ENCODE measurements at places on chromosomes 3 and 15.

DNA sequence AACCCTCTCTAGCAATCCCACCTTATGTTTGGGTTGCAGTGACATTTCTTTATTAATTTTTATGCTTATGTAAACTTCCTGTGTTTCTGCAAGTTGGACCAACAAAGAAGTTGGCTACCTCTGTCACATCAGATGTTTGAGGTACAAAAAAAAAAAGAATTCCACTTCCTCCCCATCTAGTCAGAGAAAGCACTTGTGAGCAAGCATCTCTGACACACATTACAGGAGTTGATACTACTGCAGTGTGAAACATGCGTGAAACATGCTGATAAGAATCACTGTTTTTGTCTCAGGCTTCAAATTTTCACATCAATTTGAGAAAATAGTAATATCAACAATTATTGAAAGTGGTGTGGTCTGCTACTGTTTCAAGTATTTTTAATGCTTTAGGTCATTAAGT is 1.3 kb downstream of the SCAANT1 start:
- H3K4me3 ChIP-seq: peak overlapping the region; percentile 85
- peak overlapping the region; percentile 88 for H3K27ac ChIP-seq
- peaks cover 26% of the 10 kb centered on the region for H3K36me3 ChIP-seq
- peaks cover 36% of the 10 kb centered on the region for H3K4me1 ChIP-seq
- DNase-seq: no peak

GRCh38 chr3:74377669-74378068 is 236.8 kb downstream of the CNTN3 start:
- H3K27me3 ChIP-seq: no peaks in the 10 kb centered on the region
- no peaks in the 10 kb centered on the region for H3K36me3 ChIP-seq
- H3K4me3 ChIP-seq: no peak overlapping the region
- no peak for DNase-seq

- H3K4me3 ChIP-seq: peak overlapping the region; percentile 23
- H3K4me1 ChIP-seq: no peaks in the 10 kb centered on the region
- peaks cover 66% of the 10 kb centered on the region for H3K27me3 ChIP-seq
- H3K27ac ChIP-seq: no peak overlapping the region
- peaks cover 2% of the 10 kb centered on the region for H3K36me3 ChIP-seq
- DNase-seq: no peak
Observed at GRCh38 chr3:128555098-128555825, 62.3 kb upstream of the GATA2 start.

- H3K4me3 ChIP-seq: peak overlapping the region; percentile 90
- H3K27me3 ChIP-seq: no peaks in the 10 kb centered on the region
- peaks cover 14% of the 10 kb centered on the region for H3K4me1 ChIP-seq
- DNase-seq: no peak
- H3K36me3 ChIP-seq: peaks cover 11% of the 10 kb centered on the region
- H3K27ac ChIP-seq: peak overlapping the region; percentile 86
Observed at GRCh38 chr3:156817646-156818272, 8.4 kb upstream of the LEKR1 start.

DNA sequence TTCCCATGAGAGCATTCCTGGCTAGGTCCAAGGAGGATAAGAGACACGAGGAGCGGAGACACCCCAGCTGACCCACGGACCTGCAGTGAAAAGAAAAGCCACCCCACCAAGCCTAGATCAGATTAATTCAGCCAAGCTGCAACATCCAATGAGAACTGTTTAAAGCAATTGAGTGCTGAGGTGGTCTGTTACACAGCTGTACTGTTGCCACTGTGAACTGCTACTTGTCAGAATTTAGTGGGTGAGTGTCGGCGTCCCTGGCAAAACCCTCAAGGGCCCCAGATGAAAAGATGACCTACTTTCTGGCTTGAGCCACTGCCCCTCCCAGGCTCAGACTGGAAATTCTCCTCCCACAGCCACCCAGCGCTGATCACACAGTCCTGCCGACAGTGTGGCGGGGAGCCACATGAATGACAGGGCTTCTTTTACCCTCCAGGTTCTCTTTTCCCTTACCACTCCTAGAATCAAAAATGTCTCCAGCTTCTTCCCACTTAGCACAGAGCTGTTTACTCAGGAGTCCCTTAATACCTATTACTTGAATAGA is 26.4 kb upstream of the KBTBD12 start:
- H3K27me3 ChIP-seq: peaks cover 69% of the 10 kb centered on the region
- no peak overlapping the region for H3K27ac ChIP-seq
- no peaks in the 10 kb centered on the region for H3K36me3 ChIP-seq
- DNase-seq: no peak

GRCh38 chr3:193980905-193981304 is 155.0 kb upstream of the HES1 start:
- H3K4me1 ChIP-seq: no peaks in the 10 kb centered on the region
- H3K27me3 ChIP-seq: peaks cover 7% of the 10 kb centered on the region
- H3K36me3 ChIP-seq: no peaks in the 10 kb centered on the region
- no peak overlapping the region for H3K4me3 ChIP-seq
- no peak overlapping the region for H3K27ac ChIP-seq

DNA sequence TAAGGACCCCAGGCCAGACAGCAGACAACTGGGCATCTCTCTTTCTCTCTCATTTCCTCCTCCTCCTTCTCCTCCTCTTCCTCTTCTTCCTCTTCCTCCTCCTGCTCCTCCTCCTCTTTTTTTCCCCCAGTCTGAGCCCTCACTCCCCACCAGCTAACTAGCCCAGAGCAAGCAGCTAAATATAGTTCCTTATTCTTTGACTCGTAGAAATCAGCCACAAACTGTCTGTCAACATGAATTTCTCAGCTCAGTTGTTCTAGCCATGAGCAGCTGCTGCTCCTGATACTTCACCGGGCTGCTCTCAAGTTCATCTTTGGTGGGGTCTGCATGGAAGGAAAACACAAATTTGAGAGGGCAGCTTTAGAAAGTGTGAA is 19.2 kb upstream of the LOXL1 start:
- H3K4me1 ChIP-seq: peaks cover 5% of the 10 kb centered on the region
- peaks cover 2% of the 10 kb centered on the region for H3K36me3 ChIP-seq

DNA sequence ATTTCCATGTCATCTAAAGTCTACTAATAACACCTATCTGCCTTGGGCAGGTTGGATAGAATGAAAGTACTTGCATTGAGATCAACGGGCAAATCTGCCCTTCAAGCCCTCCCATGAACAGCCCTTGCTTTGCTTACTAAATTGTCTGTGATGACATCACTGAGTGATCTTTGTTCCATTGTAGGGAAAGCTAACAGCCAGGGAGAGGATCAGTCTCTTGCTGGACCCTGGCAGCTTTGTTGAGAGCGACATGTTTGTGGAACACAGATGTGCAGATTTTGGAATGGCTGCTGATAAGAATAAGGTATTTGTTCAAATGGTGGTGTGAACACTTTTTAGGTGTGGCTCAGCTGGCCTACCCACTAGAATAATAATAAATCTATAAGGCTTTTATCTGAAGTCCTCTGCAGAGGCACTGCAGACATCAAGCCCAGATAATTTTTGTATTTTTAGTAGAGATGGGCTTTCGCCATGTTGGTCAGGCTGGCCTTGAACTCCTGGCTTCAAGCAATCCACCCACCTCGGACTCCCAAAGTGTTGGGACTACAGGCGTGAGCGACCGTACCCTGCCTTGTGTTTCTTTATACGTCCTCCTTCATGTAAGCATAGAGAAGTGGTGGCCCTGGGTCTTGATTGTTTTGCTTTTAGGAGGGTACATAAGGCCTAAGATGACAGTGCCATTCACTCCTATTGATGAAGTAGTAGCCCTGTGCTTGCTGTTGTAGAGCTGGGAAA is 5.7 kb downstream of the PCCB start:
- H3K4me1 ChIP-seq: peaks cover 23% of the 10 kb centered on the region
- H3K36me3 ChIP-seq: peaks cover 15% of the 10 kb centered on the region
- H3K4me3 ChIP-seq: no peak overlapping the region
- H3K27ac ChIP-seq: no peak overlapping the region
- no peak for DNase-seq

DNA sequence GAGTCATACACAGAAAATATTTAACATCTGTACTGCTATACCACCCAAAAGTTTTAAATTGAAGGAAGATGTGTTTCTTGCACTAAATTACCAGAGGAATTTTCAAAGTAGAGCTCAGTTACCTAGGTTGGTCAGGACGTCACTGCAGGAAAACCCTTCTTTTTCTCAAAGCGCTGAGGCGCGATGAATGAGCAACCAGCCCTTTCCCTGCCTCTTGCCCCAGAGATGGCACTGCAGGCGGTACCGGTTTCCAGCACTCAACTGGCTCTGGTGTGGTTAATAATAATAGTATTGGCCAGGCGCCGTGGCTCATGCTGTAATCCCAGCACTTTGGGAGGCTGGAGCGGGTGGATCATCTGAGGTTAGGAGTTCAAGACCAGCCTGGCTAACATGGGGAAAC is 49.3 kb downstream of the HES1 start:
- H3K4me1 ChIP-seq: no peaks in the 10 kb centered on the region
- H3K4me3 ChIP-seq: no peak overlapping the region
- H3K27me3 ChIP-seq: no peaks in the 10 kb centered on the region
- no peaks in the 10 kb centered on the region for H3K36me3 ChIP-seq

DNA sequence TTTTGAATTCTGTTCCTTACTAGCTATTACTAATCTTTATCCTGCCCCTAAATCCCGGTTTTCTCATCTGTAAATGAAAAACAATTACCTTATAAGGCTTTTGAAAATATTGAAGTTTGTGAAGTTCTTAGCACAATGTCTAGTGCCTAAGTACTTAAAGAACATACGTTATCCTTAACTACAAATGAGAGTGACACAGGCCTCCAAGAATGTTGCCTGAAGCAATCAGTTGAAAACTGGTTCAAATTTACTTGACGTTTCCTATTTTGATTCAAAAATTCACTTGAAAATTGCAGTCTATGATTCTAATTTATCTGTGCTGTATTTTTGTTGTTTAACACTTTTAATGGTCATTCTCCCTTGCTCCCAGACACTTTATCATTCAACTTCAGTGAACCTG is 3.2 kb downstream of the SENP7 start:
- H3K36me3 ChIP-seq: peaks cover 20% of the 10 kb centered on the region
- H3K27ac ChIP-seq: peak overlapping the region; percentile 26
- no peaks in the 10 kb centered on the region for H3K27me3 ChIP-seq
- DNase-seq: no peak
- peaks cover 32% of the 10 kb centered on the region for H3K4me1 ChIP-seq

DNA sequence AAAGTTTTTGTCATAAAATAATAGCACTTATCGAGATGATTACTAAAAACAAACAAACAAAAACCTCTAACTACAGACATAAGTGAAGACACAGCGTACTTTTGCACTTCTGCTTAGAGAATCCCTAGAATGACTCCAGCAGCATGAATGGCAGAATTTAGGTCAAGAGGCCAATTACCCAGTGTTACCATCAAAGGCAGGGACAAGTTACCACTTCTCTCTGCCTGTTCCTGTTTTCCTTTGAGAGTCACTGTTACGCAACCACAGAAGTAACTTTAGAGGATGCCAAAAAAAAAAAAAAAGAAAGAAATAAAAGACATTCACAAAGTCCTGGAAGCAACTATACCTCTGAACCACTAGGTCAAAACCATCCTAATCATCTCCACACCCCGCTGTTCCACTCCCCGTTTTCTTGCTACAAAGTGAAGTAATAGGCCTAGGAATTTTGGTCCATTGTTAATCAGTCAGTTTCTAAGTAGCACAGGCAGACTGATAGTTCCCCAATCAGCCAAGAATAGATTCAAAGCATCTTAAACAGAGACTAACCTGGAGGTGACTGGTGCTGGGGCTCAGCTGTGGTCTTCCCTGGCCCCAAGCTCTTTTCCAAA is 41.9 kb downstream of the FMN1 start:
- H3K36me3 ChIP-seq: peaks cover 1% of the 10 kb centered on the region
- no peaks in the 10 kb centered on the region for H3K27me3 ChIP-seq
- DNase-seq: no peak
- H3K4me3 ChIP-seq: no peak overlapping the region
- peaks cover 10% of the 10 kb centered on the region for H3K4me1 ChIP-seq
- H3K27ac ChIP-seq: no peak overlapping the region

DNA sequence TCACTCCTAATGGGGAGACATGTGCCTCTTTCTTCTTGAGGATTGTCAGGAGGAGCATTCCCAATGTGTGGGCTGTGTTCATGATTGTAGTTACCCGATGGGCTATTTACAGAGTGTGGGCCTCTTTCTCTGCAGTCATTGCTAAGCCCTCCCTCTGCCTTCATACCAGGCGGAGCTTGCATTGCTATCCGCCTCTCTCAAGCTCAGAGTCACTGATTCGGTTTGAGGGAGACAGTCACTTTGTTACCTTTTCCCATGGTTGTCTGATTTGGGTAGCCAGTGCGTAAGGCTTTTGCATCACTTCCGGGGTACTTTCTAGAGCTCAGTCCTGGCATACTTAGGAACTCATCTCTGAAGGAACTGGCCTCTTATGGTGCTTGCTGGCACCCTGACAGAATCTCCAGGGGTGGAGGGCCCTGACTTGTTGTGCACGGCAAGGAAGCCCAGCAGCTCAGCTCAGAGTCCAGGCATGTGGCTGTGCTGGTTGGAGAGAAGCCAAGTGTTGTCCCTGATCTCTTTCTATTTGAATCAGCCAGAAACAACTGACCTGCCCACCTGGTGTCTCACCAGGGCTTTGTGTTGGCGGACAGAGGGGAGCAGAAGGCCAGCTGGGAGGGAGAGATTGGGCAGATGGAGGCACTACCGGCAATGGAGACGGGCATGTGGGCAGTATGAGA is 79.8 kb downstream of the EPHB1 start:
- peaks cover 2% of the 10 kb centered on the region for H3K36me3 ChIP-seq
- no peak overlapping the region for H3K4me3 ChIP-seq
- DNase-seq: no peak
- no peak overlapping the region for H3K27ac ChIP-seq

DNA sequence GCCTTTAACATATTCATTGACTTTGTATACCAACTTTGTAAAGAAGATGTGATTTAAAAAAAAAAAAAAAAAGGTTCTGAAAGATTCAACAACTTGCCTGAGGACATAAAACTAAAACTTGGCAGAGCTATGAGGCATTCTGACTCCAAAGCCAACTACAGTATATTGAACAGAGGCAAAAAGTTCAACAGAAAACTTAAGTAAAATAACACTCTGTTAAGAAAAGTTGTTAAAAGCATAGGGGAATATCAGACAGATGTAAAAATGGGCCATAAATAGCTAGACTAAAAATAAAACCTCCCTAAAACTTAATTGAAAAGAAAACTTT is 23.4 kb downstream of the GOLIM4 start:
- H3K4me3 ChIP-seq: no peak overlapping the region
- no peaks in the 10 kb centered on the region for H3K36me3 ChIP-seq

DNA sequence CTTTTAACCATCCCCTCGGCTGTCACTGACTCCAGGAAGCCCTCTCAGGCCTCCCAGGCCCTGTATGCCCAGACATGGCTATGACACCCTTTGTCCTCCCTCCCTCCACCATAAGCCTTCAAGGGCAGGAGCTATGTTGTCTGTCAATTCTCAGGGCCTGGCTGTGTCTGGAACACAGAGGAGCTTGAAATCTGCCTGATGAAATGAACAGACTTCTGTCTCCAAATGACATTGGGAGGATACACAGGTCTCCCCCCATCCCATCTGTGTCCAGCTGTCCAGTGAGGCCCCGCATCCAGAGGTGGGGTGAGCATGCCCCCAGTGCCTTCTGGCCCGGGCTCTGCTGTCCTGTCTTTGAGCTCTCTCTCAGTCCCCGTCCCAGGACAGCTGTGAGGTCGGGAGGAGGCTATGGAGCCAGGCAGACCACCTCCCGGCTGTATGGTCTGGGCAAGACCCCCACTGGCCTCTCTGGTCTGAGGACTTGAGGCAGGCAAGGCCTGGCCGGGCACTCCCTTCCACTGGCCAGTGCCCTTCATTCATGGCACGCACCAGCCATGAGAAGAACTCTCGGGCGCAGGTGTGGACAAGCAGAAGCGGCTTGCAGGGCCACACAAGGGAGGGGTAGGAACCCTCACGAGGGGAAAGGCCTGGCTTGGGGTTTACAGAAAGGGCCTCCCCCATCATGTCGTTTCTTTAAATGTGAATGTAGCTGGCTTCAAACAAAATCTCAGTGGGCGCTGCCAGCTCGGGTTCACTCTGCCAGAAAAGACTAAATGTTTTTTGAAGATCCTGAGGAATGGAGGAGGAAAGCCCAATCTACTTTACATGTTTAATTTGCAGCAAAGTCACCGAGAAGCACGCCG is 38.9 kb downstream of the PCSK6 start:
- H3K4me3 ChIP-seq: no peak overlapping the region
- no peaks in the 10 kb centered on the region for H3K36me3 ChIP-seq
- peaks cover 65% of the 10 kb centered on the region for H3K27me3 ChIP-seq
- no peaks in the 10 kb centered on the region for H3K4me1 ChIP-seq
